ENCODE measurements at places on chromosomes 3 and 15.

- no peak for DNase-seq
Measured at GRCh38 chr15:64507845-64508244, 47.5 kb downstream of the ZNF609 start.

DNA sequence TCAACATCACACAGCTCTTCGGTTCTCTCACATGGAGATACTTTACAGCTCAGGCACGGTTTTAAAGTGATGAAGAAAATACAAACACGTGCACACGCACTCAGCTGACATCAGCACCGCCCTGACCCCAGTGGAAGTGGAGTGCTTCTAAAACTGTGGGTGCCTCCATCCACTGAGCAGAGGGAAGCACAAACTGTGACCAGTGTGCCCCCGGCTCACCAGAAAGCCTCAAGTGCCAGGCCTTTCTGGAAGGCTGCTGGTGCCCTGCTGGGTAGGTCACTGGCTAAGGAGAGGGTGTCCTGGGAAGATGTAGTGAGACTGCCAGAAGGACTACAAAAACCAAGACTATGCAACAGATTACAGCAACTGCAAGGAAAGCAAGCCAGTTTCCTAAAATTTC, 78.5 kb downstream of the OCA2 start:
- DNase-seq = no peak

GRCh38 chr3:139774560-139775302, 97.0 kb upstream of the NMNAT3 start:
- DNase-seq = no peak

GRCh38 chr3:123841476-123842238, 42.5 kb downstream of the MYLK start:
- DNase-seq = no peak

Data from RWPE1 (cell line).